Colonic mucosa (tissue), 4 donors: ENCODE measurements at places on chromosomes 5 and 9. TPM values are rescaled to one million over a fixed set of nuclear protein-coding genes. Genes with fewer than 3 reads are reported as not detected.

- DNase-seq = no peak
Observed at GRCh38 chr5:4976902-4977301, 163.2 kb upstream of the ADAMTS16 start.

GRCh38 chr9:7813030-7813429, 13.5 kb upstream of the DMAC1 start:
- DNase-seq = no peak

DNA sequence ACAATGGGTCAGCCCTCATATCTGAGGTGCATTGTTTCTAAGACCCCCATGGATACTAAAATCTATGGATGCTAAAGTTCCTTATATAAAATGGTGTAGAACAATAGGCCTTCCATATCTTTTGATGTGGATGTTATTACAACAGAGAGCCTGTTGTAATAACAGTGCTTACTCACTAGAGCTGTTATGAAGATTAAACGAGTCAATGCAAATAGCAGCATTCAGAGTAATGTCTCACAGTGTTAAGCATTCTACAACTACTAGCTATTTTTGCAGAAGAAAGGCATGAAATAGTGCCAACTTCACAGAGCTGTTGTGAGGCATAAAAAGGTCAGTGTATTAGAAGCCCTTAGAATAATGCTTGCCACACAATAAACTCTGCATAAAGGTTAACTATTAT, 13.0 kb downstream of the CHSY3 start:
- no peak for DNase-seq

GRCh38 chr5:145056800-145057199, 778.3 kb downstream of the PRELID2 start:
- no peak for DNase-seq

DNA sequence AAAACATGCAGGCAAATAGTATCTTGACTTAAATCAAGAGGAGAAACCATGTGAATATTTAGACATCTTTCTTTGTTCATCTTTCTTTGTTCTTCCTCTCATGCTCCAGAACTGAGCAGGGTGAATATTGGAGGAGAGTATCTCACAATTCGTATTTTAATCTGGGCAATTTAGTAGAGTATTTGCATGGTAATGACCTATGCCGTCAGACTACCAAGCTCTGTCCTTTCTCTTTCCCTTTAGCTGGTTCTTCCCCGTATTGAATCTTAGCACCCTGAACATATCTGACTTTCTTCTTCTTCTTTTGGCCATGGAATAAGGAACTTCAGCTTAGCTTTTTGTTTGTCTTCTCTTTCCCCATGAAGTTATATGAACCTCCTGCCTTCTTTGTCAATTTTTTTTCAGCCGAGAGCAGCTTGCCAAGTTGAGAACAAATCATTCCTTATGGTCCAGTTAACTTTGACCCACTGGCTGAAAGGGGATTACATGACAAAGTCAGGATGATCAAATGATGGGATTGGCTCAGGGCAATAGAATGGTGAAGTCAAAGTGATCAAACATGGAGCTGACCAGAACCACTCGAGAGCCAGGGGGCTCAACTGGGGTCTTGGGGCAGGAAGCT, 95.8 kb downstream of the DAPK1 start:
- DNase-seq = no peak

DNA sequence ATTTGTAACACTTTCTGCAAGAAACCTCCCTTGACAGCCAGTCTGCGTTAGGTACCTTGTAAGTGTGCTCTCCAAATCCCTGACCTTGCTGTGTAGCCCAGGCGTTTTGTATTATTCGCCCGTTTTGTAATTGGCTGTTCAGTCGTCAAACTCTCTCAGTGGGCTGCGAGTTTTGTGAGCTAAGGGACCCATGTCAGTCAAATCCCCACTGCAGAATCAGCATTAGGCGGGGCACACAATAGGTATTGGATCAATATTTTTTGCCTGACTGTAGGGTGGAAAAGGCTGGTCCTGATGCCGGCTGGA, 665 bp downstream of the DNAJC18 start:
- no peak for DNase-seq

- DNase-seq = peak; percentile 82
Observed at GRCh38 chr5:137075163-137075970, 423.8 kb downstream of the SPOCK1 start.

DNA sequence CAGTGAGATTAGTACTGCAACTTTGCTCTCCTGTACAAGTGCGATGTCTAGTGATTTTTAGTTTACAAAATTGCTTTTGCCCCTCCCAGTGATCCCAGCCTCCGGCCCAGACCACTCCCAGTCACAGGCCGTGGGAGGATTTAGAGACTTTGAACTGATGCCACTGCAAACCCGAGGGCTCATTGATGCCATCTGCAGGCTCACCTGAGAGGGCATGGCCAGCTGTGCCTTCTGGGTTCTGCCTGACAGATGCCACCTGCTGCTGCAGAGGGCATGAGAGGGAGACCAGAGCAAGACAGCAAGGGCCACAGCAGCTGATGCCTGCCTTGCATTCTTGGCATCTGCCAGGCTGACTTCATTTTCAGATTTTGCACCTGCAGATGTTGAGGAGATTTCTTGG, 593.8 kb downstream of the CDK5RAP2 start:
- no peak for DNase-seq

- DNase-seq = no peak
Observed at GRCh38 chr5:58108511-58108910, 351.4 kb downstream of the PLK2 start.

GRCh38 chr9:125190361-125190801, 778 bp upstream of the PPP6C start:
- no peak for DNase-seq

IFNB1 gene
- not detected for total RNA-seq

ZSWIM6 gene
- total RNA-seq = 24.5 TPM

CTSV gene
- 6.0 TPM for total RNA-seq

EQTN gene
- 1.0 TPM for total RNA-seq

NMUR2 gene
- total RNA-seq = not detected

DAB2IP gene
- total RNA-seq = 126 TPM

ZMAT2 gene
- total RNA-seq = 49.4 TPM

EMB gene
- 2.8 TPM for total RNA-seq

FRMD3 gene
- 21.3 TPM for total RNA-seq

PCDHGB7 gene
- 2.5 TPM for total RNA-seq
